ENCODE measurements at places on chromosomes 4 and X.

DNA sequence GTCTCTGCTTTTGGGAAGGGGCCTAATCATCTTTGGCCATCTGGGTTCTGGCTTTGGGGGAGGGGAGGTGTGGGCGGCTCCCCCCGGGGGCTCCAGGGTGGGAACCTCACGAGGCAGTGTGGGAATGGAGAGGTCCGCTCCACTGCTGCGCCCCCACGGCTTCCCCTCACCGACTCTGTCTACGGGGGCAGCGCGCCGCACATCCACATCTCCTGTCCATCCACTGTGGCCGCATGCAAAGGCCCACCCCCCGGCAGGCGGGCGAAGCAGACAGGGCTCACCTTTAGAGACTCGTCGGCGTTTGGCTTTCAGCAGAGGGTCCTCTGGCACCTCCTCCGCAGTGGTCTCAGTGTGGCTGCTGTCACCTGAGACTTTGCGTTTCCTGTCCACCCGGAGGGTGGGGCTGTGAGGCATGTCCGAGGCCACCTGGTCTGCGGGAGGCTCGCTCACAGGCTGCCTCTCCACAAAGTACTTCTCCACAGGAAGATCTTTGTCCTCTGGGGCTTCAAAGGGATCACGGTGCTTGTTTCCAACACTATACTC lies 33.6 kb downstream of the BCOR start:
- DNase-seq, result peak; percentile 57

DNA sequence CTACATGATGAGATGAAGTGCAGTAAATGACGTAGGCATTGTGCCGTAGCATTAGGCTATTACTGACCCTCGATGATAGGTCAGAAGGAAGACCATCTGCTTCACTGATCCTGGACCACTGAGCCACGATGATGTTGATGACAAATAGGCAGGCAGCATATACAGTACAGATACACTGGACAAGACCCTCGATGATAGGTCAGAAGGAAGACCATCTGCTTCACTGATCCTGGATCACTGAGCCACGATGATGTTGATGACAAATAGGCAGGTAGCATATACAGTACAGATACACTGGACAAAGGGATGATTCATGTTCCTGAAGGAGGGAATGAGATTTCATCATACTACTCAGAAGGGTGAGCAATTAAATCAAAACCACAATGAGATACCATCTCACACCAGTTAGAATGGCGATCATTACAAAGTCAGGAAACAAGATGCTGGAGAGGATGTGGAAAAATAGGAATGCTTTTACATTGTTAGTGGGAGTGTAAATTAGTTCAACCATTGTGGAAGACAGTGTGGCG lies 50.9 kb downstream of the BEND4 start:
- no peak for DNase-seq

DNA sequence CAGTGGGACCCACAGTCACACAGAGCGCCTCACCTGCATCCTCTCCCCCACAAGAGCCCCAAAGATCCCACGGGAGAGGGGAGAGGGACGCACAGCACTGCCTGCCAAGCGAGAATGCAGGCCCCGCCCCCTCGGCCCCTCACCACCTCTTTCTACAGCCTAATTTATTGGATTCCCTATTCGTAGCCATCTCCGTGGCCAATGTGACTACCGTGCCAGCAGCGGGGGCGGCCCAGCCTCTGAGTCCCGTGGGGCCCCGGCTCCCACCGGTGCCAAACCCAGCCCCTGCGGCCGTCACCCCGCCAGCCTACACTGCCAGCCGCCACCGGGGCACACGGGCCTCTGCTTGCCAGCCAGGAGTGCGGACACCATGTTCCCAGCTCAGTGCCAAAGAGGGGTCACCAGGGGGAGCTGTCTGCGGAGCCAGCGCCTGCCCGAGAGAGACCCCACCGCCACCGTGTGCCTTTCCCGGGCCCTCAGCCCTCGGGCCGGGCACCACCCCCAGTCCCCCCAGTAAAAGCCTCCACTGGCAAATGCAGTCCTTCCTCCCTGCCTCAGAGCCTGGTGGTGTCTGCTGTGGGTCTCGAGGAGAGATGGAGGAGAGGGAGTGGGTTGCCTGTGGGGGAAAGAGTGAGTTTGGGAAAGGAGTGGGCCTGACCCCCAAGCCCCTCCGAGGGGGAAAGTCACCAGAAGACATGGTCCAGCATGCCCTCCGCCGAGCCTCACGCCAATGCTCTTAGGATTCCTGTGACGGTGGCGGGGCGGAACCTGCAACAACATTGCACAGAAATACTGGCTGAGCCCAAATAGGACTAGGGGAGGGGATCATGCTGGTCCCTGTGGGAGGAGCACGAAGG lies 19.6 kb upstream of the PLXNB3 start:
- DNase-seq, result peak; percentile 82

DNA sequence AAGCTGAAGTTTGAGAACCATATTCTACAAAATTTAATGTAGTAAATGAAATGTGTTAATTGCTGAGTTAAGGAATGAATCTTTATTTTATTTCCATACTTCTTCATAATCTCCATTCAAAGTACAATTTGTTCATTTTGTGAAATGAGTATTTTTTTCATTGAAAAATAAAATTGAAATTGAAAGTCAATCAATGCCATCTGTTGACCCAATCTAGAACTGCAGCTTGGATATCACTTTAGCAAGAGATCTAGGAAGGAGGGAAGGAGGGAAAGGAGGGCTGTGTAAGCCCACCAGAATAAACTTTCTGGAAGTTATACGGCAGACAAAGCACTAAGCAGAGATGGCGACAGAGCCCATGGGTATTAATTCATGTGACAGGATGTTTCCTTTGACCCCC lies 128.4 kb downstream of the ZMAT1 start:
- DNase-seq, result no peak

DNA sequence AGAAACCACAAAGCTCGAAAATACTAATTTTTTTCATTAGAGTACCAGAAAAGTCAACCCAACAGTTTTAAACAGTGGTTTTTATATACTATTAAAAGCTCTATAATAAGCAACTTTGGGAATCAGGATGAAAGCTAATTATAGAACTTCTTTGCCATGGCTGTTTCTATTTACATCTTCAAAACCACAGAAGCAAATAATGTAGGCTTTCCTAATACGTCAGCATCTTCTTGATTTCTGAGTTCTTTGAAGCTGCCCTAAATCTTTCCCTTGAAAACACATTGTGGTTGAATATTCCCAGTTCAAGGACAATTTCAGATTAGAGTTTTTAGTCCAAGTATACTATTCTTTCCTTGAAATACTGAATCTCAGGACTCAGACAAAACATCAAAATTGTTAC lies 460.2 kb upstream of the FAT1 start:
- DNase-seq, result no peak

- peak; percentile 74 for DNase-seq
Measured at GRCh38 chrX:80576806-80577533, 156.7 kb downstream of the TENT5D start.

GRCh38 chr4:165738571-165738970 lies 134.5 kb upstream of the TLL1 start:
- DNase-seq, result no peak

- no peak for DNase-seq
Measured at GRCh38 chr4:105140684-105141490, 5.8 kb upstream of the TET2 start.

- no peak for DNase-seq
Measured at GRCh38 chr4:174826660-174827059, 2.4 kb downstream of the GLRA3 start.

DNA sequence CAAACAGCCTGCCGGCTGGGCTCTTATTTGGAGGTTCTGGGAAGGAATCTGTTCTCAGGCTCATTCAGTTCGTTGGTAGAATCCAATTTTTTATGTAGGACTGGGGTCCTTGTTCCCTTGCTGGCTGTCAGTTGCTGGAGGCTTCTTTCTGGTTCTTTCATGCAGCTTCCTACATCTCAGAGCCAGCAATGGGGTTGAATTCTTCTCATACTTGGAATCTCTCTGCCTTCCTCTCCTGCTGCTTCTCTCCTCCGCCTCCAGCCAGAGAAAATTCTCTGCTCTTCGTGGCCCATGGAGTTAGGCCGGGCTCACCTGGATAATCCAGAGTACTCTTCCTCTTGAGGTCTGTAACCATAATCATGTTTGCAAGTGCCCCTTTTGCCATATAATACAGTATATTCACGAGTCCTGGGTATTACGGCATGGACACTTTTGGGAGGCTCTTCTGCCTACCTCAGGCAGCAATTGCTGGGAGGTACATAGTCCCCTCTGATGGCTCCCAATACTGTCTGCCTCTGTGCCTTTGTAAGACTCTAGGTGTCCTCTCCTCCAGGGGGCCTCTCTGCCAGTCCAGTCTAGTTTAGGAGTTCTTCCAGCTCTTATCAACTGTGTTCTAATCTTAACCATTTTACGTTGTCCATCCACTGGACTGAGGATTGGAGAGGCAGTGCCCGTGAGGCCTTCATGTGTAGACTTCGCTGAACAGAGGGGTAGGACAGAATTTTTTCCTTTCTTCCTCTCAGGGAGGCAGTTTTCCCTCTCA lies 2.2 kb downstream of the TRMT44 start:
- peak; percentile 60 for DNase-seq

DNA sequence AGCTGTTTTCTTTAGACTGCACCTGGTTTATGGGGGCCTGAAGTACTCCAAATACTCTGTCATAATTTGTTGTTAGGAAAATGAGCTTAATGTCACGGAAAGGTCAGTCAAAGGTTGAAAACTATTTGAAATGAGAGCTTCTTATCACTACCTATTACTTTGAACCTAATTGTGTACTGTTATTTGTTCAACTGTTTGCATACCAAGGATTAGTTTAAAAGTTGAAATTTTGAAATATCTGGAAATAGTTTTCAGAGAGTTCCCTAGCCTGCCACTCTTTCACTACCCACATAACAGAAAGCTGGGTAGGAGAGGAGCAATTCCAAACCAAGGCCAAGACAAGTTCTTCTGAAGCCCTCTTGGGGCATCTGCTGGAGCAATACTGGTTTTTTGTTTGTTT lies 28.0 kb upstream of the AP1AR start:
- no peak for DNase-seq

GRCh38 chrX:125444659-125445058 lies 125.0 kb downstream of the TEX13C start:
- DNase-seq, result peak; percentile 46

DNA sequence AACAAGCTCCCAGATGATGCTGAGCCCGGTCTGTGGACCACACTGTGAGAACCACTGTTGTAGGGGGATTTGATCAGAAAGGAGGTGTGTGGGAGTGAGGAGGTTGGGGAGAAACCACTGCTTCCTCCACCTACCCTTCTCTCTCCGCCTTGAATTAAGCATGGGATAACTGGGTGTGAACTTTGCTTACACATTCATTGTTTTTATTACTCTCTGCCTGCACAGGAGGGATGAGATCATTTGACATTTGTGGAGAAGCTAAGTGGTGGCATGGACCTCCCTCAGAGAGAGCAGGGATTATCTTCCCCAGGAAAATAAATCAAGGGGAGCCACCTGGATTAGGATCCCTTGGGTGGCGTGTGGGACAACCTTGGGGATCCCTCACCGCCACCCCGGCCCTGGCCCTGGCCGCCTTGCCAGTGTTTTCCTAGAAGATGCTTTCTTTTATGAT lies 212.1 kb upstream of the ATP6AP2 start:
- DNase-seq, result no peak

- no peak for DNase-seq
Measured at GRCh38 chr4:145307763-145308430, 127.5 kb upstream of the OTUD4 start.

DNA sequence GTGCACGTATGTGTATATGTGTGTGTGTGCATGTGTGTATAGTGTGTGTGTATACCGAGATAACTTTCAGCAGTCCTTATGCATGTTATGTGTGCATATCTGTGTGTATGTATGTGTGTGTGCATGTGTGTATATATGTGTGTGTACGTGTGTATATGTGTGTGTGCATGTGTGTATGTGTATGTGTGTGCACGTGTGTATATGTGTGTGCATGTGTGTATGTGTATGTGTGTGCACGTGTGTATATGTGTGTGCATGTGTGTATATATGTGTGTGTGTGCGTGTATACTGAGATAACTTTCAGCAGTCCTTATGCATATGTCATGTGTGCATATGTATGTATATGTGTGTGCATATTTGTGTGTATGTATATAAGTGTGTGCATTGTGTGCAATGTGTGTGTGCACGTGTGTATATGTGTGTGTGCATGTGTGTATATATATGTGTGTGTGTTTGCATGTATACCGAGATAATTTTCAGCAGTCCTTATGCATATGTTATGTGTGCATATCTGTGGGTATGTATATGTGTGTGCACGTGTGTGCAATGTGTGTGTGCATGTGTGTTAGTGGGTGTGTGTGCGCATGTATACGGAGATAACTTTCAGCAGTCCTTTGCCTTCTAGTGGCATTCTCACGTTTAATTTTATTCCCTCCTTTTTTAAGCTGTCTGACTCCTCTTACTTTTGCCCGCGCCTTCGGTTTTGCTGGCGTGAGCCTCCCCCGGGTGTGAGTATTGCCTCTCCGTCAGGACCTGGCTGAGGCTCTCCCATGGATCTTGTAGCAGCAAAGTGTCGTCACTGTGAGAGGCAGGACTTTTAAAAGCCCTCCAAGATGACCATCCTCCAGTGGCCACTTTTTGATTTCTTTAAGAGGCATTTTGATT lies 99.6 kb upstream of the SHOX start:
- DNase-seq, result peak; percentile 40

DNA sequence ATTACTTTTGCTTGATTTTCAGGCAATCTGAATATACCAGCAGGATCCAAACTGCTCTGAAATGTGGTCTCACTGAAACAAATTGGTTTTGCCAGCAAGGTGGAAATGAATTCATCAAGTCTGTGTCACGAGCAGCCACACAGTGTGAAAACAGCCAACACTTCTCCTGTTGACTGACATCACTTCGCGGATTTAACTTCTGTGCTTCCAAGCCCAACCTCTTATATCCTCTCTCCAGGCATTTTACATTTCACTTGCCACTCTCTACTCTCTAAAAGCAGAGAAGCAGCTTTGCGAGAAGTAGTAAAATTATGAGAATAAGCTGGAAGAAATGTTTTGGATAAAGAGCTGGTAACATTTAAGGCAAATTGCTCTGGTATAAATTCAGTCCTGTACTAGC lies 106.1 kb upstream of the FRG1 start:
- no peak for DNase-seq

- no peak for DNase-seq
Measured at GRCh38 chr4:153243468-153243867, 39.2 kb downstream of the TRIM2 start.
